ENCODE measurements at places on chromosomes 1 and 21.

DNA sequence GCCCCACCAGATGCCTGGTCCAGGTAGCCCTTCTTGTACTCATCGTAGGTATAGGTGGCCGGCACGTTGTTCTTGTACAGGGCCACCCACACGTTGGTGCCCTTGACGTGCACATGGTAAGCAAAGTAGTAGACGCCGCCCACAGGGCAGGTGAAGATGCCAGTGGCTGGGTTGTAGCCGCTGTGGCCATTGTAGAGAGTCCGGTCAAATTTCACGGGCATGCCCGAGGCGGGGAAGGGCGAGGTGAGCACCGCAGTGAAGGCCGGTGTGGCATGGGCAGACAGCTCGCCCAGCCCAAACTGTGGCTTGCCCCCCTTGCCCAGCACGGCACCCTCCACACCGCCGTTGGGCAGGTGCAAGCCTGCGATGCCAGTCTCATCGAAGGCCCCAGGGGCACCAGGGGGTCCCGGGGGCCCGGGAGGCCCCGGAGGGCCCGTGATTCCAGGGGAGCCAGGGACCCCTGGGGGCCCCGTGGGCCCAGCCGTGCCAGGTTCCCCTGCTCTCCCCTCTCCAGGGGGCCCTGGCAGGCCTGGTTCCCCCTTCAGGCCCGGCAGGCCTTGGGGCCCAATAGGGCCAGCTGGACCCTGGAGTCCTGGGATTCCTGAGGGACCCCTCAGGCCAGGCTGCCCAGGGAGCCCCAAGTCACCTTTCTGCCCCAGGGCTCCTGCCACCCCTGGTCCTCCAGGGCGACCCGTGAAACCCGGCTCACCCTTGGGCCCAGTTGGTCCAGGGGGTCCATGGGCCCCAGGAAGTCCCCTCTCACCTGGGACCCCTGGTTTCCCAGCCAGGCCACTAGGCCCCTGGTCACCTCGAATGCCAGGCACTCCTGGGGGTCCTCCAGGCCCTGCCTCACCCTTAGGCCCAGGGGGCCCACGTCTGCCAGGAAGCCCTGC, 9.2 kb downstream of the ADPRS start:
- DNase-seq = no peak

DNA sequence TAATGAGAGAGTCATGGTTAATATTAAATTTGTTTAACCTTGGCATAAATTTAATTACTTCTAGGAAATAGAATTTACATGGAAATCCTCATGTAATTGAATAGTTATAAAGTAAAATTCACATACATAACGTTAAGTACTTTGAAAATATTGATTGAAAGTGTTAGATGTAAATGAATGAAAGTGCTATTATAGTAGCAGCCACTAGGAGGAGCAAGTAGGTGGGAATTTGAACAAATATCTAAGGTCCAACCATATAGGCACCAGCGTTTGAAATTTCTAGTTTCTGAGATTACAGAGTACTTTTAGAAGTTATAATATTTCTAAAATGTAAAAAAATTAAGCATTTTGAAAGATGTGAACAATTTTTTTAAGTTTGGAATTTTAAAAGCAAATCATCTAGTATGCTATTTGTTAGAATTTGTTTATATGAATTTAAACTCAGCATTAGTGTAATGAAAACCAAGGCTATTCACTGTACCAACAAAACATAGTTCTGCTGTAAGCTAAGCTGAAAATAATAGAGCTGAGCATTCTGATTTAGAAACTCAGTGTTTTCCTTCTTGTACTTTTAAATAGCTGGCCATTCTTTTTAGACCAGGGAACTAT, 3.3 kb downstream of the B3GALT2 start:
- DNase-seq = no peak

DNA sequence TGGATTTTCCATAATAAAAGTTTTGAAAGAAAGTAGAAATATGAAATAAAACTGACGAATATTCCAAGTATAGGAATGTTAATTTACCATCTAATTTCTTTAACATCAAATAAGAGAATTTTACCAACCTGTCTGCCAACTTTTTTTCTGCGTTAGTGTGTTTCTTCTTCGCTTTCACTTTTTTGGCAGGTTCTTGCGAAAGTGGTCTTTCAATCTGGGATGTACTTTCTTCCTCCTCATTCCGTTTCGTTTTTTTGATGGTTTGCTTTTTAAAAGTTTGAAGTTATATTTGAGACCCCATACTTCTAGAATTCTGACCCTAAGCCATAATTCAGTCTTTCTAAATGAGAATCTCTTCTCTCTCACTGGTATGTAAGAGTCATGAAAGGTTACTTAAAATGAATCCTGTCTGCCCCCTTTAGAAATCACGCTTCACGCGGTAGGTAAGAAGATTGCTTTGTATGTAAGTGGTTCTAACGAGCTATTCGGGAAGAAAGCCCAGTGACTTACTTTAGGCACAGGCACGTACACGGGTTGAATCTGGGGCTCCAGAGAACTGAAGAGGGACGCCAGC, 580 bp downstream of the RBM34 start:
- DNase-seq = no peak

- DNase-seq = no peak
These were observed 125.4 kb upstream of the USP25 start for GRCh38 chr21:15604413-15604812.

- DNase-seq = no peak
These were observed 4.1 kb downstream of the MROH9 start for GRCh38 chr1:170939476-170939875.

DNA sequence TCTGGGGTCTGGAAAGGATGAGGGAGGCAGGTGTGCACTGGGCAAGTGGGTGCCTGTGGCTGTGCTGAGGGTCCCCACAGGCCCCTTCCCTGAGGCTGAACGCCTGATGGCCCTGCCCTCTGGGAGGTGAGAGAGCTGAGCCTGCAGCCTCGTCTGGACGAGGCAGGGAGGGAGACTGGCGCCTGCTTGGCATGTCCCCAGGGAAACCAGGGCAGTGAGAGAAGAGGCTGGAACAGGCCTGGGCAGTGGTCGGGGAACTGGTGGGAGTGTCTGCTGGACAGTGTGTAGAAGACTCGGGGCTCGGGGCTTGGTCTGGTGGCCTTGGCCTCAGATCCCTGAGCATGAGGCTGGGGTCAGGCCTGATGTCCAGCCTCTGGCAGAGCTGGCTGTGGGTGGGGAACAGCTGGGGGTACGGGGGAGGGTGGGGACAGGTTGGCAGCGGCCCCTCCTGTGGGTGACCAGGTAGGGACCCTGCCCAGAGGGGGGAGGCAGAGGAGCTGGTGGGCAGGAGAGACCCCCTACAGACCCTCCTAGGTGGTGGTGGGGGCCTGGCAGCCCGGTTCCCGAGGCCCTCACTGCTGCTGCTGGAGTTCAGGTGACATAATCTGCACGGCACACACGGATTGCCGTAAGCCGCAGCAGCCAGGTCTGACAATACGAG, 30.8 kb upstream of the PLCH2 start:
- DNase-seq = no peak

GRCh38 chr1:51293898-51294515, 36.4 kb downstream of the TTC39A start:
- no peak for DNase-seq

DNA sequence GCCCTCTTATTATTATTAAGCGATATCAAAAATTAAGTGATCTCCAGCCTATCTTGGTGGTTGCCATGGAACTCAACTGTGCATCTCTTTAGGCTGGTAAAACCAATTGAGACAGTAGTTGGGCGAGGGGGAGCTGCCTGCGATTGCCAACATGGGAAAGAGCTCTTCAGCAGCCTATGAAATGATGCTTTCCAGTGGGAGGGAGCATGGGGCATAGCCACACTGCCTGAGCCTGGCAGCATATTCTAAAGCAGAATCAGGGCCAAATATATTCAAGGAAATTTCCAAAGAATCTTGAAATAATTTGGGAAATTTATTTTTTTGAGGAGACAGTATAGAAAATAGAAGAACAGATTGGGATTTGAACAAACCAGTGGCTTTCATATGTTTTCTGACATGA, 126.9 kb upstream of the DNAH14 start:
- DNase-seq = no peak

DNA sequence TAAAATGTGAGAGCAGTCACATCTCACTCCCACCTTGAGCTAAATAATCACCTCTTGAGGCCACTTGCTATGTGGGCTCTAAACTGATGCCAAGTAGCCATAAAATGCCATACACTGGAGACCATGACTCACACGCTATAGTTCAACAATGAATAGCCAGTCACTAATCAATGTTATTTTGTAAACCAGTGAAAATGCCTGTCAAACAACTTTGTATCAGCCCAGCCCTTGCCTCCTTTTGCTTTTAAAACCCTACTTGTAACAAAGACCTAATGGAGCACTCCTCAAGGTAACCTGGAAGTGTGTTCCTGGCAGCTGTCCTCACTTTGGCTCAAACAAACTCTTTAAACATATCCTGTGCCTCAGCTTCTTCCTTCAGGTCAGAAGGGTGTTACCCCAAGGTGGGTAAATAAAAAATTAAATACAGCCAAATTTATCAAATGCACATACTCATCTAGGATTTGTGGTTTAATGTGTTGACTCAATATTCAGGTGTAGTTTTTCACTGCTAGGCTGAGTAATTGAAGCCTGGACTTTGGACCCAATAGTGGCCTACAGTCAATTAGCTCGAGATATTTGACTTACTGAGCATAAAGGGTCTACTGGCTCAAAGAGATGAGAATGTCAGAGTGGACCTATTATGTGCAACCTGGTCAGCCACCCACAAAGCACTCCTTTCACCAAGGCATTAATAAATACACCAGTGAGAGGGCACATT, 154.3 kb downstream of the COQ8A start:
- no peak for DNase-seq

GRCh38 chr1:164704954-164705353, 146.0 kb downstream of the PBX1 start:
- DNase-seq = no peak

- DNase-seq = no peak
These were observed 59.3 kb downstream of the GPR88 start for GRCh38 chr1:100597061-100597741.

DNA sequence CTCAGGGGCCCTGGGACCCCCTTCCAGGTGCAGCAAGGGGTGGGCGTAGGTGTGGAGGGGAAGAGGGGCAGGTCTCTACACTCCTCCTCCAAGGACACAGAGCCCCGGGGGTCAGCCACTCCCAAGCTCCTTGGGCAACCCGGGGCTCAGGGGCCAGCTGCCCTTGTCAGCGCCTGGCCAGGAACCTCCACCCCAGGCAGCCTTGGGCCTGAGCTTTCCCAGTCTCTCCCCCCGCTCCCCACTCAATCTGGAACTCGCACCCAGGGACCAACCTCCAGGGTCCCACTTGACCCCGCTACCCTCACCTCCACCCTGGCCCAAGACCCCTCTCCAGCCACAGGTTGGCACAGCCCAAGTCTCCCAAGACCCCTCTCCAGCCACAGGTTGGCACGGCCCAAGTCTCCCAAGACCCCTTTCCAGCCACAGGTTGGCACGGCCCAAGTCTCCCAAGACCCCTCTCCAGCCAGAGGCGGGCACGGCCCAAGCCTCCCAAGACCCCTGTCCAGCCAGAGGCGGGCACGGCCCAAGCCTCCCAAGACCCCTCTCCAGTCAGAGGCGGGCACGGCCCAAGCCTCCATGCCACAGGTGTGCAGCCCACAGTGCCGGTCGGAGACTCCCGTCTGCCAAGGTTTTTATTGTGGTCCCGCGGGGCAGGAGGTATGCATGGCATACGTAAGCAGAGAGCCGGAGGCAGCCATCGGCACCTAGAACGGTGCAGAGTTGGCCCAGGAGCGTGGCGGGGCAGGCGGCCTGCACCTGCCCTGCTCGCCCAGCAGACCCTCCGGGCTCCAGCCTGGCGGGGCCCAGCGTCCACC, 3.0 kb downstream of the TNFRSF4 start:
- peak; percentile 39 for DNase-seq

DNA sequence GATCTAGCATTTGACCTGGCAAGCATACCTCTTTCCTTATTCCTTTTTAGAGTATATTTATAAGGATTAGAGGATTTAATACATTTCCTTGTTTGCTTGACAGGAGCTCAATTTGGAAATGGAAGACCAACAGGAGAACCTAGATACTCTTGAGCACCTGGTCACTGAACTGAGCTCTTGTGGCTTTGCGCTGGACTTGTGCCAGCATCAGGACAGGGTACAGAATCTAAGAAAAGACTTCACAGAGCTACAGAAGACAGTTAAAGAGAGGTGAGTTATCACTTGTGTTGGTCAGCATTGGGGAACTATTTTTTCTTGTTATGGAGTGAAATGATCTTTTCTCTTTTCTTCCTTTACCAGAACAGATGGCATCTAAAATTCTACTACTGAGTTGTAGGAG, 123.4 kb upstream of the BMP8A start:
- no peak for DNase-seq

DNA sequence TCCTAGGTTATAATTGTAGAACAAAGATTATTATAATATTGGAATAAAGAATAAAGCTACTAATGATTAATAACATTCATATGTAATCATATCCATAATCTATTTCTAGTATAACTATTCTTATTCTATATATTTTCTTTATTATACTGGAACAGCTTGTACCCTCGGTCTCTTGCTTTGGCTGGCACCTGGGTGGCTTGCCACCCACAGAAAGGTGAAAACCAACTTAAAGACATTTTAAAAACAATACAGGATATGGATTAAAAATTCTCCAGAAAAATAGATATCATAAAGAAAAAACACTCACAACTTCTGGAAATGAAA, 80.0 kb upstream of the PRRC2C start:
- no peak for DNase-seq

GRCh38 chr1:2232916-2233438, 4.9 kb downstream of the SKI start:
- DNase-seq = peak; percentile 54

DNA sequence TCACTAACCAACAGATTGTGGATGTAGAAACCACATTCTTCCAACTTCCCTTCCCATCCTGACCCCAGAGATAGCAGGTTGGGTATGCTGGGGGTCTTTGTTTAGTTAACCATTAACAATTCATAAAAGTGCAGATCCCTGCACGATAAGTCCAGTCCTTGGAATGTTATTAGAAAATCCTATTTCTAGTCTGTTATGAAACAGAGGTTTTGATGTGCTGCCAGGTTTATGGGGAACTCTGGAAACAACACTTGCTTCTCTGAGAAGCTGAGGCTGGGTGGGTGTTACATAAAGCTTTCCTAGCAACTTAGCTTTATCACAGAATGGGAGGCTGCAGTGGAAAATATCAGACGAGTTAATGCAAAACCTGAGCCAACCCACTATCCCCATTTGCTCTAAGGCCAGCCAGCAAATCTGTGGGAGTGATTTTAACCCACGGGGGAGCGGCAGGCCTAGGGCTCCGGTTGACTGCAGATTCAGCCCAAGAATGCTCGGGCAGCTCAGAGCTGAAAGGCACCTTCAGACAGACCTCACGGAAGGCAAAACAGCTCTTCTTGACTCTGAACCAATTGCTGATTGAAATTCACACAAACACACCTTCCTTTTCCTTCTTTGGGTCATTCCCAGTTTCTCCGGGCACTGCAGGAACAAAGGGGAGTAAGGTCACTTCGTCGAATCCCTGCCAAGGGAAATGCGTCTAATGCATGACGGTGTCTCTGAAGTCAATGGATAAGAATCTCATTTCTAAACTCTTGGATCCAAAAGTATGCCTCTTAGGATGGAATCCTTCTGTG, 111.7 kb upstream of the IRF2BP2 start:
- peak; percentile 76 for DNase-seq

DNA sequence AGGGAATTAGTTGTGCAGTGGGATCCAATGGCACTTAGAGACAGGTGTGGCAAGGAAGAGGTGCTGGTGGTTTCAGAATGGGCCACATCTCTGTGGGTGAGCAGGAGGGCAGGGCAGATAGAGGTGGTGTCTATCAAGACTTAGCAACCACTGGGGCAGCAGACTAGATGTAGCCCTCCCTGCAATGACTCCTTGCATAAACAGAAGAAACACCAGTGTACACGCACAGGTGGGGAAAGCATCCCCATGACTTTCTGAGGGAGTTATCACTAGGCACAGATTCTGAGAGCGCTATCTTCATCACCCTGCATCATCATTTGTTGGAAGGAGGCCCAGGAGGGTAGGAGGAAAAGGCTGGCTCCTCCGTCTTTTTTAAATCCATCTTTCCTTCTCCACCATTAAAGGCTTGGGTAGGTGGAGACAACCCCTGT, 58.4 kb downstream of the PLXNA2 start:
- DNase-seq = no peak
